ENCODE measurements at places on chromosomes 6 and 20.

DNA sequence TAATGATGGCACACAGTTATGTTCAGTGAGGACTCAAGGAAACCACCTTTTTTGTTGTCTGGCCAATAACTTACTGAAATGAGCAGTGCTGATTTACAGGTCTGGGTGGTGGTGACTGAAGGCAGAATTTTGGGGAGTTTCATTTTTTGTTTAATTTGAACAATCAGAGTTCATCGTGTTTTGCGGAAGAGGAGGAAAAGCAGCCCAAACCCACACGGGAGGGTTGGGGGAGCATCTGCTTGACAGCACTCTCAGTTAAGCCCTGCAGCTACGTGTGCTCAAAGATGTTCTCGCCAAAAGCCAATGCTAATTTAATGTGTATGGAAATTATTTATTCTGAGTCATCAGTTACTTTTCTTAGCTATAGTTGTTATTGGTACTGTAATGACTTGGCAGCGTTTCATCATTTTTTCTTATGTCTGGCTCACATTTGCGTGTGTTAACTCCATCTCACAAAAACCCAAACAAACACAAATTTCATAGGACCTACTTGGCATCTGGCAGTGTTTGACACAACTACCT is 89.2 kb downstream of the UST start:
- DNase-seq, result no peak

GRCh38 chr20:33130568-33131061 is 37.3 kb upstream of the BPIFA2 start:
- DNase-seq, result no peak

- no peak for DNase-seq
Measured at GRCh38 chr6:7960848-7961247, 50.3 kb upstream of the TXNDC5 start.

DNA sequence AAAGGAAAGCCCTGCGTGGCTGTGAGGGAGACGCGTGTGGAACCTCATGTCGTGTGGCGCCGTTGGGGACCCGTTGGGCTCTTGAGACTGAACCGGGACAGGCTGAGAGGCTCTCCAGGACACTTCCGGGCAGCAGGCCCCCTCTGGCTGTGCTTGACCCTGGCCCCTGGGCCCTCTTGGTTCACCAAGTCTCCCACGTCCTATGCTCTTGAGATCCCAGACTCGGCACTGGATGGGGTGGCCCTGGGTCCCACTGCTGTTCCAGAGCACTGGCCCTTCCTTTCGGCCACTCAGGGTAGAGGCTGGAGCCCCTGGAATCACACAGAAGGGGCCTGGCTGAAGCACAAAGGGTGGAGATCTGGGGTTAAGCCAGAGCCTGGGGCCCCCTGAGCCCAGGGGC is 30.4 kb downstream of the NTSR1 start:
- DNase-seq, result no peak

GRCh38 chr20:35700625-35701148 is 1.5 kb downstream of the ROMO1 start:
- peak; percentile 22 for DNase-seq

All from CD8-positive, alpha-beta T cell (primary cell).